ENCODE measurements at places on chromosomes 7 and 10. TPM values are rescaled to one million over a fixed set of nuclear protein-coding genes. Genes with fewer than 3 reads are reported as not detected.

The CHCHD2 gene
- 91.3 TPM for total RNA-seq

DNA sequence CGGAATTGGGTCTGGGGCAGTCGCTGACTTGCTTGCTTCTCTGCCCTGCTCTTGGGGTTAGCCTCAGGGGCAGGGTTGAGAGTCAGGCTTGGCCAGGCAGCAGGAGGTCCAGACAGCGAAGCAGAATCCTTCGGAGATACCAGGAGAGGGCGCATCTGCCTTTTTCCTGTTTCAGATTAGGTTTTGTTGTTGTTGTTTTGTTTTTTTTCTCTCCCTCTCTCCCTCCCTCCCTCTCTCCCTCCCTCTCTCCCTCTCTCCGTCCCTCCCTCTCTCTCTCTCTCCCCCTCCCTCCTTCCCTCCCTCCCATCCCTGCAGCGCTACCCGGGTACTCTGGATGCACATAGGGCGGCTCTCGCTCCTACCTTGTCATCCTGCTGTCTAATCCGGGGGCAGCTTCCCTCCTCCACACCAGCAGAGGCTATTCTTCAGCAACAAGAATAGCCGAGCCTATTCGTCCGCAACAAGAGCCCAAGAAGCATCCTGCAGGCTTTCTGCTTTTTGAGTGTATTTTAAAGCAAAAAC, 758 bp upstream of the OPTN start:
- H3K4me3 ChIP-seq = peak overlapping the region; percentile 97
- no peaks in the 10 kb centered on the region for H3K36me3 ChIP-seq
- peak; percentile 93 for DNase-seq
- peak overlapping the region; percentile 73 for H3K27ac ChIP-seq
- H3K4me1 ChIP-seq = no peaks in the 10 kb centered on the region

The GTF2IRD2 gene
- 10.5 TPM for total RNA-seq

The SPDYE2 gene
- not detected for total RNA-seq

- H3K27ac ChIP-seq = no peak overlapping the region
- peaks cover 12% of the 10 kb centered on the region for H3K36me3 ChIP-seq
- no peak overlapping the region for H3K4me3 ChIP-seq
- H3K4me1 ChIP-seq = no peaks in the 10 kb centered on the region
- no peaks in the 10 kb centered on the region for H3K27me3 ChIP-seq
Observed at GRCh38 chr10:8014649-8015048, 39.8 kb upstream of the GATA3 start.

The ATE1 gene
- total RNA-seq = 20.0 TPM

- no peaks in the 10 kb centered on the region for H3K4me1 ChIP-seq
- no peak overlapping the region for H3K4me3 ChIP-seq
- no peaks in the 10 kb centered on the region for H3K27me3 ChIP-seq
- no peak overlapping the region for H3K27ac ChIP-seq
Observed at GRCh38 chr7:2175514-2175913, 57.2 kb downstream of the MAD1L1 start.

DNA sequence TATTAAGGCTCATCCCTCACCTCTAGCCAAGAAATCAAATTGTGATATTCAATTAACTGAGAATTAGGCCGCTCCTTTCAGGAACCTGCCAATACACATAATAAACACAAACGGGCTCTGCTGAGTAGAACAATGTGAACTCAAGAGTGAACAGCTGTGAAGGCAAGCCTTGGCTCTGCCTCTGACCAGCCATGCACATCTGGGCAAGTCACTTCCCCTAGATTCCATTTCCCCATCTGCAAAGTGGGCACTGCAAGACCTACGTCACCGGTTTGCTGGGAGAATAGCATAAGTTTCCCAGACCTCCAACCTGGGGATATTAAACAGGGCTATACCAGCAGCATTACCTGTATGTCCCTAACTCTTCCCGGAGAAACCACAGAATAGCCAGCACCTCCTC, 355.2 kb downstream of the TNS3 start:
- H3K27ac ChIP-seq = no peak overlapping the region
- H3K27me3 ChIP-seq = no peaks in the 10 kb centered on the region
- H3K4me3 ChIP-seq = no peak overlapping the region
- DNase-seq = no peak
- no peaks in the 10 kb centered on the region for H3K36me3 ChIP-seq
- no peaks in the 10 kb centered on the region for H3K4me1 ChIP-seq

DNA sequence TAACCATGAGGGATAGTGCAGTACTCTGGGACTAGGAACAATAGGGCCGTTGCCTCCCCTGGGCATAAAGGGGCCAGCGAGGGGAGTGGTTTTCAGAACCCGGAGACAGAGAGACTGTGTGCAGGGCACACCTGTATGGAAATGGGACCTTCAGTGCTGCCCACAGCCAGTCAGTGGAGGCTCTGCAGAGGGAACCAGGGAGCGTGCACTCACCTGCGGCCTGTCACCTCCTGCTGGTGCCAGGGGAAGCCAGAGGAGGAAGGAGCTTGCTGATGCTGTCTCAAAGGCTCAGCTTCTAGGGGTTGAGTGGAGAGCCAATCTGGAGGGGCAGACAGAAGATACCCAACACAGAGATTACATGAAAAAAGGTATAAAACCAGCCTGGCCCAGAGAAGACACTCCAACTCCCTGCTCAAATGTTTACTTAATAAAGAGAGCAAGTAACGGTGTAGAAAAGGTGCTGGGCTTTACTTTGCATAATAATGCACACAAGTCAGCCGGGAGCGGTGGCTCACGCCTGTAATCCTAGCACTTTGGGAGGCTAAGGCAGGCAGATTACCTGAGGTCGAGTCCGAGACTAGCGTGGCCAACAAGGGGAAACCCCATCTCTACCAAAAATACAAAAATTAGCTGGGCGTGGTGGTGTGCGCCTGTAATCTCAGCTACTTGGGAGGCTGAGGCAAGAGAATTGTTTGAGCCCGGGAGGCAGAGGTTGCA, 35.5 kb upstream of the WAPL start:
- DNase-seq = no peak
- no peaks in the 10 kb centered on the region for H3K36me3 ChIP-seq
- no peak overlapping the region for H3K4me3 ChIP-seq
- H3K4me1 ChIP-seq = no peaks in the 10 kb centered on the region
- H3K27me3 ChIP-seq = no peaks in the 10 kb centered on the region

GRCh38 chr7:121113288-121113687, 124.8 kb downstream of the CPED1 start:
- no peaks in the 10 kb centered on the region for H3K36me3 ChIP-seq
- H3K27ac ChIP-seq = no peak overlapping the region
- no peak overlapping the region for H3K4me3 ChIP-seq
- no peak for DNase-seq

- no peaks in the 10 kb centered on the region for H3K36me3 ChIP-seq
- no peak for DNase-seq
Observed at GRCh38 chr10:113187063-113187777, 237.2 kb downstream of the TCF7L2 start.

DNA sequence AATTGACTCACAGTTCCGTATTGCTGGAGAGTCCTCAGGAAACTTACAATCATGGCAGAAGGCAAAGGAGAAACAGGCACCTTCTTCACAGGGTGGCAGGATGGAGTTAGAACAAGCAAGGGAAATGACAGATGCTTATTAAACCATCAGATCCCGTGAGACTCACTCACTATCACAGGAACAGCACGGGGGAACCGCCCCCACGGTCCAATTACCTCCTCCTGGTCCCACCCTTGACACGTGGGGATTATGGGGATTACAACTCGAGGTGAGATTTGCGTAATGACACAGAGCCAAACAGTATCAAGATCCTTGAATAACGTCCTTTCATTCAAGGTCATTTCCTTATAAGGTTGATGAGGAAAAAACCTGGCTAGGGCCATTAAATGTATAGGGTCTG, 176.6 kb downstream of the TPK1 start:
- no peak overlapping the region for H3K4me3 ChIP-seq
- no peaks in the 10 kb centered on the region for H3K27me3 ChIP-seq
- H3K36me3 ChIP-seq = no peaks in the 10 kb centered on the region
- no peak overlapping the region for H3K27ac ChIP-seq

- peaks cover 5% of the 10 kb centered on the region for H3K27me3 ChIP-seq
- H3K27ac ChIP-seq = no peak overlapping the region
- no peaks in the 10 kb centered on the region for H3K36me3 ChIP-seq
- H3K4me3 ChIP-seq = no peak overlapping the region
- H3K4me1 ChIP-seq = peaks cover 9% of the 10 kb centered on the region
Observed at GRCh38 chr10:14608381-14609001, 166.2 kb downstream of the FAM107B start.

DNA sequence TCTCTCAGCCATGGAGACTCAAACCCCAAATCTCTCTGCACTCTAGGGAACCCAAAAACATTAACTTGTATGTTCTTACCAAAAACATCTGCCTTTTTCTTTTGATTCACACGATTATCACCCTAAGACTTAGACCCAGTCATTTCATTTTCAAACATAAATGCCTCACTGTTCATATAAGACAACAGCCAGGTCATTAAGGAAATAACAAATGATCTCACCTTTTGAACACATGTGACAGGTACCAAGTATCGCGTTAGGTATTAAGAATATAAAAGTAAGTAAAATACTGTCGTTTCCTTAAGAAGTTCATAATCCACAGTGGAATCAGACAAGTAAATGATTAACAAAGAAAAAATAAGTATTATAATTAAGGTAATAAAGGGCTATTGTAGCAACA, 8.8 kb downstream of the TM9SF3 start:
- H3K27me3 ChIP-seq = no peaks in the 10 kb centered on the region
- DNase-seq = no peak
- peaks cover 30% of the 10 kb centered on the region for H3K36me3 ChIP-seq
- no peak overlapping the region for H3K4me3 ChIP-seq

DNA sequence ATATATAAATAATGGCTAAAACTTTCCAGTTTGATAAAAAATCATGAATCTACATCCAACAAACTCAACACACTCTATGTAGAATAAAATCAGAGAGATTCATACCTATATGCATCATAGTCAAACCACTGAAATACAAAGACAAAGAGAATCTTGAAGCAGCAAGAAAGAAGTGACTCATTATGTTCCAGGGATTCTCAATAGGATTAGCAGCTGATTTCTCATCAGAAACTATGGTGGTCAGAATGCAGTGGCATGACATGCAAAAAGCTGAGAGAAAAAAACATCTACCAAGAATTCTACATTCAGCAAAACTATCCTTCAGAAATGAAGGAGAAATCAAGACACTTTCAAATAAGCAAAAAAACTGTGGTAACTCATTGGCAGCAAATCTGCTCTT, 187.4 kb downstream of the RNLS start:
- H3K27me3 ChIP-seq = no peaks in the 10 kb centered on the region
- H3K4me1 ChIP-seq = no peaks in the 10 kb centered on the region
- H3K36me3 ChIP-seq = no peaks in the 10 kb centered on the region
- no peak overlapping the region for H3K27ac ChIP-seq
- no peak for DNase-seq
- H3K4me3 ChIP-seq = no peak overlapping the region

GRCh38 chr7:37376386-37376785, 72.3 kb downstream of the ELMO1 start:
- peaks cover 68% of the 10 kb centered on the region for H3K36me3 ChIP-seq
- H3K27ac ChIP-seq = no peak overlapping the region
- peak overlapping the region; percentile 61 for H3K4me3 ChIP-seq
- no peaks in the 10 kb centered on the region for H3K27me3 ChIP-seq
- no peak for DNase-seq
- peaks cover 15% of the 10 kb centered on the region for H3K4me1 ChIP-seq

DNA sequence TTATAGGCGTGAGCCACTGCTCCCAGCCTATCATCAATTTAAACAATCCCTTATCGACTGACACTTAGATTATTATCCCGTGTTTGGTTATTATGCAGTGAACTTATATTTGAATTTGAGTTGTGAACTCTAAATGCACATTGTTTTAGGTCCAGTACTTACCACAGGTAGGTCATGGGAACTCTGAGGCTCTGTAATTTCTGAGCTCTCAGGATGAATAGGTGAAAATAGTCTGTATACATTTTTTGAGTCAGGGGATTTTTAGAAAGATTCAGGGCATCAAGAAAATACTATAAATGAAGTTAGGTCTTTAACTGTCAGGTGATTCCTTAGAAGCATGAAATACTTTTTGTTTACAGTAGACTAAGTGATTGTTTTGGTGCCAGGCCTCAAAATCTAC, 8.8 kb downstream of the CCDC136 start:
- H3K27me3 ChIP-seq = no peaks in the 10 kb centered on the region
- H3K27ac ChIP-seq = no peak overlapping the region
- no peaks in the 10 kb centered on the region for H3K36me3 ChIP-seq
- DNase-seq = no peak
- H3K4me3 ChIP-seq = no peak overlapping the region
- no peaks in the 10 kb centered on the region for H3K4me1 ChIP-seq

GRCh38 chr10:77975086-77975666, 48.6 kb upstream of the DLG5 start:
- H3K4me3 ChIP-seq = no peak overlapping the region
- peaks cover 2% of the 10 kb centered on the region for H3K4me1 ChIP-seq
- no peaks in the 10 kb centered on the region for H3K27me3 ChIP-seq
- peaks cover 38% of the 10 kb centered on the region for H3K36me3 ChIP-seq

DNA sequence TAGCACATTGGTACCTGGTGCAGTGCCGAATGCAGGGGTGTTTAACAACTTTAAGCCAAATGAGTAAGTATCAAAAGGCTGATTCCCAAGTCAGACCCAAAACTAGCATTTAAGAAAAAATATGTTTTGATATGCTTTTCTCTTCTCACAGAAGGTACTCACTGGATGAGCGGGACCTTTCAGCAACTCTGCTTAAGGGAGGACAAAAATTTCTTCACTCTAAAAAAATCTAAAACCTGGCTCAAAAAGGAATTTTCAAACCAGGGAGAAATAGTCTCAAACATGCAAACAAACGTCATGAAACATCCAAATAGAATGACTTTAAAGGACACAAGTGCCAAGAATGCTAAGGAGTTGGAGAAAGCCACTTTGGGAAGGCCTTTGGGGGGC, 962.1 kb downstream of the KCNMA1 start:
- no peak for DNase-seq
- H3K27ac ChIP-seq = no peak overlapping the region
- H3K4me3 ChIP-seq = no peak overlapping the region
- no peaks in the 10 kb centered on the region for H3K27me3 ChIP-seq
- no peaks in the 10 kb centered on the region for H3K36me3 ChIP-seq

DNA sequence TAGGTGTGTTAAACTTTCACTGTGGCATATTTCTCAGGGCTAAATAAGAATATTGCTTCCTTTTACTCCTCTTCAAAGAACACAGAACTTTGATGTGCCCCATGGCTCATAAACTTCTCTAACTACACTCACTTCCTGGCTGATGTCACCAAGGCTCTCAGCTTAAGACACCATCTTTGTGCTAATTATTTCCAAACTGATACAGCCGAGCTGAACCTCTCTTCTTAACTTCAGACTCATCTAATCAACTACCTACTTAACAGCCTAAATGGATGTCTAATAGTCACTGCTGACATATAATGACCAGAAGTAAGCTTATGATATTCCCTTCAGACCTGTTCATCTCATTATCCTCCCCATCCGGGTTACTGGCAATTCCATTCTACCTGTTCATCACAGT, 3.6 kb downstream of the C10orf67 start:
- no peak overlapping the region for H3K4me3 ChIP-seq
- no peaks in the 10 kb centered on the region for H3K4me1 ChIP-seq
- no peak for DNase-seq
- H3K27ac ChIP-seq = no peak overlapping the region
- H3K36me3 ChIP-seq = no peaks in the 10 kb centered on the region

The CHST12 gene
- total RNA-seq = 18.5 TPM

DNA sequence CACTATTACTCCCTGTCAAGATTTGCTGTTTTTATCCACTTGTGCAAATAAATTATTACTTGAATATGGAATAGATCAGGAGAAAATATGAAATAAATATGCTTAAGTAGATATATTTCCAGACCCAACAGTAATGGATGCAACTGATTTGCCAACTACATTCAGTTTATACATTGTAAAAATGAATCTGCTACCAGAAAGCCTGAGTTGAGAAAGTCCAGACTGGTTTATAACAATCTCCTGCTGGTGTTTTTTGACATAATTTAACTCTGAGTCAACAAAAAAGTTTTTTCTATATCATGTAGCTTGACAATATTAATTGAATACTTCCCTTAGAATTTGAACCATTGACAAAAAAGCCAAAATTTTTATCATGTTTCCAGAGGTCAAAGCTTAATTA, 265.8 kb upstream of the SEMA3D start:
- no peaks in the 10 kb centered on the region for H3K36me3 ChIP-seq
- H3K27me3 ChIP-seq = no peaks in the 10 kb centered on the region
- DNase-seq = no peak

Data from endodermal cell (in vitro differentiated cells).